CD4-positive, alpha-beta T cell (primary cell): ENCODE measurements at places on chromosomes 3 and 15. TPM values are rescaled to one million over a fixed set of nuclear protein-coding genes. Genes with fewer than 3 reads are reported as not detected.

CSTA gene
- total RNA-seq = 1.4 TPM

SKOR1 gene
- total RNA-seq = 1.8 TPM

ATP10A gene
- 30.4 TPM for total RNA-seq

TGM4 gene
- not detected for total RNA-seq

CCNB2 gene
- total RNA-seq = 0.85 TPM

CPEB1 gene
- 0.19 TPM for total RNA-seq

LMCD1 gene
- 0.36 TPM for total RNA-seq

C3orf20 gene
- total RNA-seq = not detected

CCRL2 gene
- 4.3 TPM for total RNA-seq

CDHR4 gene
- not detected for total RNA-seq

CRABP1 gene
- total RNA-seq = not detected

ATP13A4 gene
- 1.6 TPM for total RNA-seq

CD200R1 gene
- 4.0 TPM for total RNA-seq

SLCO2A1 gene
- not detected for total RNA-seq

CCR2 gene
- 1.0 TPM for total RNA-seq

IGDCC3 gene
- not detected for total RNA-seq
